ENCODE measurements at places on chromosomes 2 and 18. TPM values are rescaled to one million over a fixed set of nuclear protein-coding genes. Genes with fewer than 3 reads are reported as not detected.

GRCh38 chr2:39932198-39932597 is 153.1 kb upstream of the THUMPD2 start:
- no peak for DNase-seq

- no peak for DNase-seq
These were observed 109.7 kb downstream of the CD8B2 start for GRCh38 chr2:106596844-106597243.

GRCh38 chr18:57276829-57277228 is 75.5 kb upstream of the ST8SIA3 start:
- no peak for DNase-seq

GRCh38 chr2:182186132-182186735 is 200.6 kb downstream of the PPP1R1C start:
- no peak for DNase-seq

The LBX2 gene
- 5.4 TPM for total RNA-seq
